H7 (cell line): ENCODE measurements at places on chromosomes 11 and 22. TPM values are rescaled to one million over a fixed set of nuclear protein-coding genes. Genes with fewer than 3 reads are reported as not detected.

A4GALT gene
- total RNA-seq: 7.6 and 9.6 TPM in 2 replicates

C11orf97 gene
- total RNA-seq: not detected in 2 replicates

APOBEC3F gene
- 1.1 and 3.5 TPM in 2 replicates for total RNA-seq

DNA sequence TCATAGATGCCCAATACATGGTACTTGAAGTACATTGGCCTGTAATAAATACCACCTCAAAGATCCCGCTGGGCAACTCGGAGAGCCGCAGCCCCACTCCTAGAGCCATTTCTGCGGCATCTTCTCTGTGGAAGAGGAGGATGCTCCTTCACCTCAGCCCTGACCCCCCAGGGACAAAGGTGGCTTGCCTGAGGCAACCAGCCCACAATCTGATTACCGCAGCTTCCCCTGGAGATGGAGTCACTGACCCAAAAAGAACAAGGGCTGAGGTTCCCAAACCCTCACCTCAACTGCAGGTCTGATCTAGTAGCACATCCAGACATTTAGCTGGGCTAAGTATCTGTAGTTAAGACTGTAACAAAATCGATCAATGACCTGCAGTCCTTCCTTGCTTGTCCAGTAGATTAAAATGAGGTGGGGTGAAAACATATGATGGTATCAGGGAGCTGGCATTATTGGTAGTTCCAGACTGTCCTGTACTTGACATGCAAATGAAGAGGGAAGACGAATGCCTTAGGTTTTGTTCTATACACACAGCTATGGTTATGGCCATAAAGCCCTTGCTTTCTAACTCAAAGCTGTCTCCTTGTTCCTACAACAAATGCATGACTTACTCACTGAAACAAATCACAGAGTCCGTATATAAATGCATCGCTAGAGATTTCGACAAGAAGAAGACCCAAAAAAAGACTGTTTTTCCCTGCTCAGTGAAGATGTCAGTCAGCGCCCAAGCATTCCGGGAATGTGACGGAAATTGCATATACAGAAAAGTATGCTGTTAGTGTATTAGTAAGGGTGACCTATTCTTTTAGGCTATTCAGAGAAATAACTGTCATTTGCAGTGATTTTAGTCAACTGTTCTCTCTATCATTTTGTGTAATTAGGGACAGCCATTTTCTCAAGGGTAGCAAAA, 33.7 kb downstream of the C11orf71 start:
- no peak for DNase-seq

DNA sequence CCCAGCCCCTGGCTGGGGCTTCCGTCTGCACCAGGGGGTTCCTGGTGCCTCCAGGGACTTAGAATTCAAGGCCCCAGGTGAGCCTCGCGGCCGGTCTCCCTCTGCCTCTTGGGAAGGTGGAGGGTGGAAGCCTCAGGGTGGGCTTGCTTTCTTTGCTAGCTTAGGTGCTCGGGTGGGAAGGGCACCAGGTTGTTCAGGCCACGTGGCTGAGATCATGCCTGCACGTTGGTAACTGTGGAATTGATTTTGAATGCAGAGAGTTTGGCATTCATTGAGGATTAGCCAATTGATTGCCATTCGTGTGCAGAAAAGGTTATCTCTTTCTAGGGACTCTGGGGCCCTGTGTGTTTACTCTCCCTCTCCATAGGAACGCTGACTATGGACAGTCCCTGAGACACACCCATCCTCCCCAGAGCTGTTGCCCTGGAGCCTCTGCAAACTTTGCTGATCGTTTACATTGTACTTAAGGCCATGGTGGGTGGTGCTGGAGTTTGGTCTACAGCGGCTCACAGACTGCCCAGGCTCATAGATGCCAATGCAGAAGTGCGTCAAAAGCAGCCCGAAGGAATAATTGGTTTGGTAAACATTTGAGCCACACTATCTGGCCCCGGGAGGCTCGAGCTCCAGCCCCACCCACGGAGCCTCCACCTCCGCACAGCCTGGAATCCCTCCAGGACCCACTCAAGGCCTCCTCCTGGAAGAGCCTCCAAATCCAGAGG, 1457.7 kb downstream of the BRD1 start:
- DNase-seq: peak; percentile 77

DNA sequence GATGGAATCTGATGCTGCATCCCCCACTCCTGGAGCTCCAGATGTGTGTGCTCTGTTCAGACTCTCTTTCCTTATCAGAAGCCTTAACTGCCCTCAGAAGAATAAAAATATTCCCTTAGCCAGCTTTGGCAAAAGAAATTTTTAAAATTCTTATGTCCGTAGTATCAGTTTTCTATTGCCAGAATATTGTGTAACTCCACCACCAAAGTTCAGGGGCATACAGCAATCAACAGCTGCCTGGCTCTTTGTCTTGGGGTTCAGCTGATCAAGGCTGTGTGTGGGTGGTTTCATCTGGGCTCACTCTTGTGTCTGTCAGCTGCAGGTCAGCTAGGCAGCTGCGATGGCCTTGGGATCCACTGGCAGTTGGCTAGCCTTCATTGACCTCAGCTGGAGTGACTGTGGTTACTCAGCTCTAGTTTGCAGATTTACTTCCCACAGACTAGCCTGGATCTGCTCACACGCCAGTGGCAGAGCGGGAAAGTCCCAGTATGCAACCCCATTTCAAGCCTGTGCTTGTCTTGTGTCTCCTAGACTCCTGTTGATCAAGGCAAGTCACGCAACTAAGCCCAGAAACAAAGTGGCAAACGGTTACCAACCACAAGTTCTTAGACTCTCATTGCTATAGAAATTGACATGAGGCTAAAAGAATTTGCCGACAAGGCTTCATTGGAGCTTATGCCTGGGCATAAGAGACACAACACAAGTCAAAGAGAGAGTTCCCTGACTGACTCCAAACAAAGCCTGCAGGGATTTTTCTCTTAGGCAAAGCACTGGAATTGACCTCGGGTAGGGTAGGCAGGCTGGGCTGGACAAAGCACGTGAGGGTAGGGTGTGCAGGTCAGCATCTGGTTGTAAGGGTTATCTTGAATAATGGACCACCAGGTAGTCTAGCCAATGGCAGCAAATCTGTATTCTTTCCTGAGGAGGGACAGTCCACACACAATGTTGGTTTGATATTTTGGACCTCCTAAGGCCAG, 7.5 kb downstream of the TMEM138 start:
- no peak for DNase-seq

DNA sequence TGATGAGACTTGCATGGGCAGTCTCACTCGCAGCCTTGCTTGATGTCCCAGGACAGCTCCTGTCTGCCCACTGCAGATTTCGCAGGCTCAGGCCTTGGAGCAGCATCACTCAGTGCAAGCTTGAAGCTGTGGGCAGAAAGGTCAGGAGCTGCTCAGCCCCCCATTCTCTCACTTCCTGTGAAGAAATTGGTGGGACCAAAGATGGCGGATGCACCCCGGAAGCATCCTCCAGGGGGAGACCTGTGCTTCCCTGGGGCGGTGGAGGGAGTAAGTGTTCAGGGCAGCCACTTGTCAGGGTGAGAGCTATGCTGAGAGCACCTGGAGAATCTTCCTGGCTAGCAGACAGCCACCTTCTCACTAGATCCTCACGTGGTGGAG, 11.3 kb downstream of the PLAAT2 start:
- DNase-seq: no peak

GRCh38 chr11:13970986-13971385, 8.5 kb downstream of the SPON1 start:
- DNase-seq: peak; percentile 44

DNA sequence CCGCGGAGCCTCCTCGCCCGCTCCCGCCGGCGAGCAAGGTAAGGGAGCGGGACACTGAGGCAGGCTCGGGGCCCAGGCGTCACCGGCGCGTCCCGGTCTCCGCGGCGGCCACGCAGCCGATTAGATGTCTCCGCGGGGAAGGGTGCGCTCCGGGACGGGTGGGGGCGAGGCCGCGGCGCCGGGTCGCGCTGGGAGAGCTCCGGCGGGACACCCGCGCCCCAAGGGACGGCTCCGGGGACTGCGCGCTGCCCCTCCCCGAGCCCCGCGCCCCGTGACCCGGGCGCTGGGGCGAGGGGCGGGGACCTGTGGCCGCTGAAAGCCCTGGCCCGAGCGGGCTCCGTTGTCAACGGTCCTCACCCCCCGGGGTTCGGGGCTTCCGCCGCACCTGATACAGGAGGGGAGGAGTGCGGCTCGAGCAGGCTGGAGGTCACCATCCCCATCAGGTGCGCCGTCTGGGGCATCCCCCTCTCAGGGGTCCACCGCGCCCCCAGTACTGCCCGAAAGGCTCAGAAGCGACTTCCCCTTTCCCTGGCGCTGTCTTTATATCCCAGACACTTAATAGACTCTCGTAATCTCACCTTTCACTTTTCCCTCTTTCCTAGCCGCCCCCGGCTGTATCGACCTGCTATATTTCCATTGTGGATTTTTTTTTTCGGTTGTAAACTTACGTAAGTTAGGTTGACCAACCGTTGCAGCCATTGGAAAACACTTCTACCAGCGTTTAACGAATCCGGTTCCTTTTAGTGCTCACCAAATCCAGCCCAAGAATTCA, 573 bp downstream of the PPFIA1 start:
- peak; percentile 89 for DNase-seq

GRCh38 chr11:18010977-18011586, 1.8 kb downstream of the SERGEF start:
- DNase-seq: no peak

DNA sequence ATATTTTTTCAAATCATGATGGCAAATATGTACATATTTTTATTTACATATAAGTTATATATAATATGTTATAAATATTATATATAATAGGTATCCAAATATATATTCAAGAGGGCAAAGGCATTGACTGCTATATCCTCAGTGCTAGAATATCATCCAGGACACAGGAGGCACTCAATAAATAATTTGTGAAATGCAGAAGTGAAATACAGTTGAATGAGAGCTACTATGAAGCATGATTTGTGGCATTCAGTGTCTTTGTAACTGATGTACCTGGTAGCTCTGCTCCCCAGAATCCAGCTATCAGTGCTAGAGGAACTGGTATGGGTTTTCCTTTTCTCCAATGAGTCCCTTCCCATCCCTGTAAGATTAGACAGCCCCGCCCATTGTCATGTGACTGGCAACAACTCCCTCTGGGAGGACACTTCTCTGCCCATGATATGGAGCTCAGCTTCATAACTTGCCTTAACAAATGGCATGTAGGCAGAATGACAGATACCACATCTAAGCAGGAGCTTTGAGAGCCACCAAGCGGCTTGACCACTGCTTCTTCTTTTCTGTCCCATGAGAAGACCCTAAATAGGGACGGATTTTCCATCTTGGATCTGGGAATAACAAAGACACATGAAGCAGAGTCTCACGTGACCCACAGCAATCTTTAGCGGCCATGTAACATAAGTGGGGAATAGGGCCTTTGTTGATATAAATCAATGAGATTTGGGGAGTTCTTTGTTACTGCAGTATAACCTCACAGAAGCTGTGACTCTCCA, 10.2 kb upstream of the CD82 start:
- no peak for DNase-seq

GRCh38 chr11:27312110-27312509, 50.9 kb downstream of the CCDC34 start:
- no peak for DNase-seq

GRCh38 chr22:26471522-26471921, 12.1 kb downstream of the HPS4 start:
- DNase-seq: no peak

DNA sequence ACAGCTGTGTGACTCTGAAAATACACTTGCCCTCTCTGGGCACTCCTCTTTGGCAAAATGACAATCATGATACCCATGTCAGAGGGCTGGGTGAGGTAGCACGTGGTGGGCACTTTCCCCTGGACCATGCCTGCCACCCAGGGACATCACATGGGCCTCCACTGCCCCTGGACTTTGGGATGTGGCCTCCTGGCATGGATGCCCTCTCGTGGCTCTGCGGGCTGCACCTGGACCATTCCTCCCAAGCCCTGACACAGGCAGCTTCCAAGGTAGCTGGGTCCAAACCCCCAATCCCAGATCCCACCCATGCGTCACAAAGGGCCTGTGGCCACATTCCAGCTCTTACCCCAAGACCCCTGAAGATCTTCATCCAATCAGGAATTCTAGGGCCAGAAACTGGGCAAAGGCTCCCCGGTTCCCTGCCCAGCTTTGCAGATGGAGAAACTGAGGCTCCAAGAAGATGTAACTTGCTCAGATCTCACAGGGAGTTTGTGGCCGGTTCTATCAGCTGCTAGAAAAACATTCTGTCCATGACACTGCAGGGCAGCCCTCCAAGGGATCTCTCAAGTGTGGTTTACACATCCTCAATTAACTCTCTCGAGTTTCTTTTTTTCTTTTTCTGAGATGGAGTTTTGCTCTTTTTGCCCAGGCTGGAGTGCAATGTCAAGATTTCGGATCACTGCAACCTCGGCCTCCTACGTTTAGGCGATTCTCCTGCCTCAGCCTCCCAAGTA, 35.4 kb upstream of the CYB5R3 start:
- DNase-seq: peak; percentile 22

DNA sequence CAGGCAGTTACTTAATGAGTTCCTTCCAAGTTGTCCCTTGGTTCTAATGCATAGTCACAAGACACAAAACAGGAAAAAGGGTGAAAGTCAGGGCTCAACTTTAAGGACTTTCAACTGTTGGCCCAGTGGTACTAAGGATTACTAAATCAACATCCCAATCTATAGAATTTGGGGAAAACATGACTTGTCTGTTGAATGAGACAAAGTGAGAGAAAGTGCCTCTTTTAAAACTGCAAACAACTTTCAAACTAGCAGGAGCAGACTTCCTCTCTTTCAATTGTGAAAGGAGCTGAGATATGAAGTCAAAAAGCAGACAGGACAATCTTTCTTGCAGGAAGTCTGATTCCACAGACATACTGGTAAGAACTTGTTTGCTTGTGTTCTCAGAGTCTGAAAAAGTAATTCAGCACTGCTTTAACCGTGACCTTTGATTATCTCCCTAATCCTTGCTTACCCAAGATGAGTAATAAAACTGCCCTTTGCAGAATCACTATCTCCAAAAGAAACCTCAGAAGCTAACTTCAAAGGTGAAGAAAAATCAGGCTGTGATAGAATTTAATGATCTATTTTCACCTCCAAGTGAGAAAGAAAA, 960.7 kb upstream of the RAG2 start:
- DNase-seq: no peak

- DNase-seq: no peak
Measured at GRCh38 chr22:22035203-22035602, 52.6 kb upstream of the TOP3B start.
